Ovary (tissue), 10 donors: ENCODE measurements at places on chromosomes 1 and 21. TPM values are rescaled to one million over a fixed set of nuclear protein-coding genes. Genes with fewer than 3 reads are reported as not detected.

DNA sequence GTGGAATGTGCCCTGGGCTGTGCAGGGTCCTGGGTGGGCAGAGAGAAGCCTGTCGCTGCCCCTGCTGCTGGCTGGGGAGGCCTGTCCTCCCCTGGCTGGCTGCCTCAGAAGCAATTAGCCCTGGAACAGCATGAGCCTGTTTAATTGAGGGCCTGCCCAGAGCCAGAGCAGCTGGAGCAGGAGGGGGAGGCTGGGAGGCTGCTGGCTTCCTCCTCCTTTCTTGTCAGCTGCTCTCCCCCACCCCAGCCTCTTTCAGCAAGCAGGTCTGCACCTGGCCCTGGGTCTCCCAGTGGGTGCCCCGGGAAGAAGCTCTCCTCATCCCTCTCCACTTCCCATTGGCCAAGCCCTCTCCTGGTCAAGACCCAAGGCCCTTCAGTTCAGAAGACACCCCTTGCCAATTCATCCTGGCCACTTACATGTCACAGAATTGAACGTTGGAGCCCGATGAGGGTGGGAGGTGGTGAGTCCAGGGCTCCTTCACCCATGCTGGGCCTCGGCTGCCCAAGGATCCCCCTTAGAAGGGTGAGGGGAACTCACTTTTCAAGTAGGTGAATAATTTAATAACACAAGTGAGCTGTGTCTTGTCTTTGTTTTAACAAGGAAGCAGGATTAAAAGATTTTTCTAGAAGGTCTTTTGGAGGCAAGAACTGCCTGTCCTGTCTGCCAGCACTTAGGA lies 13.2 kb downstream of the AMPD2 start:
- no peaks in the 10 kb centered on the region for H3K27me3 ChIP-seq
- peaks cover 8% of the 10 kb centered on the region for H3K4me1 ChIP-seq
- H3K27ac ChIP-seq = no peak overlapping the region
- peak; percentile 89 for DNase-seq

DNA sequence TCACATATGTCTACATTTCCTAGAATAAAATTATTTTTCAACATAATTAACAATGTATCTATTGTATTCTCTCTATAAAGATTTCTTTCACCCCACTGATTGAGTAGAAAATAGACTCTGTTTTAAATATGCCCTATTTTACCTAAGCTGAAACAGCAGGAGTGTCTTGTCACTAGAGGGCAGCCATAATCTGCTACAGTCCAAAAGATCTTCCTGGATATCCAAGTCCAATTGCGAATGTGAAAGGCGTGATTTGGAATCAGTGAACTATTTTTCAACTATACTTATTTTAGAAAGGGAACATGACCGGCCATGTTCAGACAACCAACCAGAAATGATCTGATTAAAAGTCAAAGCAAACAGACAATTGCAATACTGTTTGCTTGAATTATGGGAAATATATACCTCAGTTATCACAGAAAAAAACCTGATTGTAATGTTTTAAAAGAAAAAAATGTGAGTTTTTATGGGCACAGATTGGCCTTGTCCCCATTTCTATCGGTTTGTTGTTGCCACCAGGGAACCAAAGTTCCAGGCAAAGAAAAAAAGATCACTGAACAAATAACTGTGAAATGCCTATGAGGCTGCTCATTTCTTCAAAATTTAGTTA lies 1211.0 kb upstream of the ADGRL4 start:
- no peak for DNase-seq
- H3K27me3 ChIP-seq = no peaks in the 10 kb centered on the region
- H3K27ac ChIP-seq = no peak overlapping the region

C8A gene
- not detected for total RNA-seq

DNA sequence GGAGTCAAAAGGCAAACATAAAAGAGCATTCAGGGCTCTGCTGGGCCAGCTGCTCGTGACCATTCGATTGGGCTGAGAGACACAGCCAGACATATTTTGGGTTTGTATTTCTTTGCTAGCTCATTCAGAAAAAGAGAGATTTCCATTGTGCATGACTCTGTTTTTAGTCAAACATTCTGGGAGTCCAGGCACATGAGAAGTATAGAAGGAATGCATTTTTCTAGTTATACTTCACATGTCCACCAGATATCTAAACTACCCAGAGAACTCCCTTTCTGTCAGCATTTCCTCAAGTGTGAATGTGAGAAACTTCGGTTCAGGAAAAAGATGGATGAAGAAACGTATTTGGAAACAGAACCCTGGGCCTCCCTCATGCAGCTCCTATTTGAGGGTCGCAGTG lies 6.3 kb upstream of the KCNE1 start:
- no peaks in the 10 kb centered on the region for H3K4me1 ChIP-seq
- H3K4me3 ChIP-seq = no peak overlapping the region
- H3K27ac ChIP-seq = no peak overlapping the region
- H3K27me3 ChIP-seq = no peaks in the 10 kb centered on the region
- no peak for DNase-seq
- H3K36me3 ChIP-seq = no peaks in the 10 kb centered on the region

DNA sequence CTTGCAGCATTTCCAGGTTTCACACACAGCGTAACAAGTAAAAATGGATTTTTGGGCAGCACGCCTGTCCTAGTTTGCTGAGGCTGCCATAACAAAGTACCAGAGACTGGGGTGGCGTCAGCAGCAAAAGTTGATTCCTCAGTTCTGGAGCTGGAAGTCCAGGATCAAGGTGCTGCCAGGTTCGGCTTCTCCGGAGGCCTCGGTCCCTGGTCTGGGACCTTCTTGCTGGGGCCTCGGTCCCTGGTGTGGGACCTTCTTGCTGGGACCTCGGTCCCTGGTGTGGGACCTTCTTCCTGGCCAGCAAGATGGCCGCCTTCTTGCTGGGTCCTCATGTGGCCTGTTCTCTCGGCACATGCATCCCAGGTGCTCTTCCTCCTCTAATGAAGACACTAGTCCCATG lies 104.0 kb downstream of the PDE9A start:
- H3K27me3 ChIP-seq = no peaks in the 10 kb centered on the region
- no peak for DNase-seq
- no peak overlapping the region for H3K4me3 ChIP-seq

OPTC gene
- total RNA-seq = not detected
